Myocyte (in vitro differentiated cells): ENCODE measurements at places on chromosomes 1 and 21.

DNA sequence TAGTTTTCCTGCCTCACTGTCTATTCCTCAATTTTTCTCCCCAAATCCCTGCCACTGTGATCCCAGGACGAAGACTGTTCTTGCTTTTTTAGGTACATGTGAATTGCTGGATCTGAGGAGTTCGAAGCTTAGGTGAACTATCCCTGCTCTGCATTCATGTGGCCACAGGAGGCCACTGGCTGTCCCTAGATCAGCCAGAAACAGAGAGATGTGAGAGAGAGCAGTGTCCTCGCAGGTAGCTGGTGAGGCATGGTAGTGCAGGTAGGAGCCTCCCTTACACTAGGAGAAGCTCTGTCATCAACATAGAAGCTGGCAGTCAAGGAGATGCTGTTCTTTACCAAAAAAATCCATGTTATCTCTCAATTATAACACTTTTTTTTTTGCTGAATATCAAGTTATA, 71.5 kb downstream of the USP24 start:
- DNase-seq = no peak

- no peak for DNase-seq
Observed at GRCh38 chr21:17050646-17051045, 462.2 kb upstream of the CXADR start.

- DNase-seq = peak; percentile 22
Observed at GRCh38 chr21:28633839-28634555, 358.7 kb downstream of the LTN1 start.

GRCh38 chr1:31562707-31563360, 13.5 kb upstream of the TINAGL1 start:
- peak; percentile 82 for DNase-seq

DNA sequence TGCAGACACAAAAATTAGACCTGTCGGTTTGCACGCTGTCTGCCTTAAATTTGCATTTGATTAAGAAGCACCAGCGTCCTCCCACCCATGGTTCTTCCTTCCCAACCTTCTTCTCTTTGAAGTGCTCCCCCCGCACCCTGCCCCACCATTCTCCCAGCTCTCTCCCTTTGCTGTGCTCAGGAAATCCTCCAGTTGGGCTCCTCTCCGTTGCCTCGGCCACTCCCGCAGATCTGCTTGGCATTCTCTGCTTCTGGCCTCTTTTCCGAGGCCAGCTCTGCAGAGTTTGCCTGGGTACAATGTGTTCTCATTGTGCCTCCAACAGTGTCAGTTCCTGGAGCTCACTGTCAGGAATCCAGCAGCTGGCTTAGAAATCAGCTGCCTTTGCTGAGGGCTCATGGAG, 126.1 kb downstream of the NAV1 start:
- DNase-seq = no peak

DNA sequence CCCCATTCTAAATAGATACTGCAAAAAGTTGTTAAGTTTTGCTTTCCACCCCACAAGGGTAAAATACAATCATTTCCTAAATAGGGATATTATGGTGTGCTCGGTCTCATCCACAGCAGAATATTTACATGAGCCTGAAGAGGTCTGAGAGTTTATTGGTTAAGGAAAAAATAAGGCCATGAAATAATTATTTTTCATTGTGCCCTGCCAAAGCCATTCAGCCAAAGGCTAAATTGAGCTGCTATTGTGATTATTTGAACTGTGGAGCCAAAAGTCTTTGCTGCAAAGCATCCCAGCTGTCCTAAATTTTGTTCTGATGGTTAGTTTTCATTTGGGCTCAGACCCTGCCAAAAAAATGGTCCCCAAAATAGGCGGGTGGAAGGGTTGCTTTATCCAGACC, 298.7 kb upstream of the ESRRG start:
- DNase-seq = no peak

- DNase-seq = no peak
Observed at GRCh38 chr1:243799908-243800307, 50.1 kb downstream of the AKT3 start.

DNA sequence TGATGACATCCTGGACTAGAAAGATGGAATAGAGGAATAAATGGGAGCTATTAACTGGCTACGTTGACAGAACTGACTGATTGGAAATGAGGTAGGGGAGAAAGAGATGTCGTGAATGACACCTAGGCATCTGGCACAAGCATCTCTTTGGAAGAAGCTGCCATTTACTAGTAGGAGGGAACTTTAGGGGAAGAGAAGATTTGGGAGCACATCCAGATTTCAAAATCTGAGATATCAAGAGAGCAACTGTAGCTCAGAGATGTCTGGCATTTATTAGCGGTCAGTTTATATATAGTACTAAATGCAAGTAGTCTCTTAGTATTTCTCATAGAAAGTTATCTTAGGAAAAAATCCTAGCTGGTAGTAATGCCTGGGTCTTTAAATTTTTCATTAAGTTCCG, 131.9 kb upstream of the C1orf105 start:
- no peak for DNase-seq
